ENCODE measurements at places on chromosomes 7 and 10.
A peak's percentile ranks its signal among the peaks of the same experiment; 100 is the strongest.

DNA sequence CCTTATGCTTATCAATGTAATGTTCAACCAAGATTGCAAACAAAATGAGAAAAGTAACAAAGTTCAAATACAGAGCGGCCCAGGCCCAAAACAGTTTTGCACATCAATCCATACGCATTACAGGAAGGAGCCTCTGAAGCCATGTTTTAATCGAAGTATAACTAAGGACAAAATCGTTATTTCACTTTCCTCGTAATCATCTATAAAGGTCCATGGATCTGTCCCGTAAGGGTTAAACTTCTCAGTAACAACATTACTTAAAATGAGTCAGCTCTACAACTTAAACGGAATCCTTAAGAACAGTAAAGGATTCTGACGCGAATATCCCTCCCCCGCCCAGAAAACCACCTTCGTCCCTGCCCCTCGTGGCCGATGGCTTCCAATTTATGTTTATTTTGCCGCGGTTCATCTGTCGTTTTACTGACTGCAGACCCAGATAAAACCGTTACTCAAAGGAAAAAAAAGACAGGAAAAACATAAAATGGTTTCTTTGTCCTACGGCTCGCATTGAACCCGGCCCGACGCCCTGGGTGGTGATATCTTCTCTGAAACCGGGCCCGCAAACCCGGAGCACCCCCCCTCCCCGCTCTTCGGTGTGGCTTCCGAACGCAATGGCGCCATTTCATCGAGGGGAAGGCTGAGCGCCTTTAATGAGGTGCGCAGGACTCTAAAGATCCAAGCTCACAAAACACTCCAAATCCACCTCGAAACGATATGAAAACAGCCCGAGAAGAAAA lies 1.1 kb downstream of the HNRNPA2B1 start:
- DNase-seq = peak; percentile 69

GRCh38 chr10:132057191-132057681 lies 8.5 kb upstream of the JAKMIP3 start:
- DNase-seq = no peak

GRCh38 chr10:68137171-68137570 lies 27.9 kb downstream of the MYPN start:
- no peak for DNase-seq

DNA sequence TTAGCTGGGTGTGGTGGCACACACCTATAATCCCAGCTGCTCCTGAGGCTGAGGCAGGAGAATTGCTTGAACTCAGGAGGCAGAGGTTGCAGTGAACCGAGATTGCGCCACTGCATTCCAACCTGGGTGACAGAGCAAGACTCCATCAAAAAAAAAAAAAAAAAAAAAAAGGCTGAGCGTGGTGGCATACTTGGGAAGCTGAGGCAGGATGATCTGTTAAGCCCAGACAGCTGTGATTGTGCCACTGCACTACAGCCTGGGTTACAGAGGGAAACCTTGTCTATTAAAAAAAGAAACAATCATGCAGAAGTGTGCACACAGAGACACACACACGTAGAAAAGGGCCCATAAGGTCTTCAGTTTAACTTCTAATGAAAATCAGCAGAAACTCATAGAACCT lies 150.6 kb downstream of the TPST1 start:
- no peak for DNase-seq

DNA sequence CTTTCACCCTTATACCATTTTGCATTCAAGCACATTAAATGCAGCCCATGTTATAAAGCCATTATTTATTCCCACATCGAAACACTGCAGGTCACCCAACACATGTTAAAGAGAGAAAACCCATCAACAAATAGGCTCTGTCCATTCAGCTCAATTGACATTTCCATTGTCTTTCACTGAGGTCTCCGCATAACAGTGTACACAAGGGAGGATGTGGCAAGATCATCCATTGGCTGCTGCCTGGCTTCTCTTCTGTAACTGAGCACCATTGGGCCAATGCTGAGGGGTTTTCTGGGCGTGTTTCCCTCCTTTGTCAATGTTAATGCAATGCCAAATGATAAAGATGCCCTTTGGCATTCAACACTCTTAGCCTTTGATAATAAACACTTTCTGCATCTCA lies 278.1 kb upstream of the SP4 start:
- no peak for DNase-seq

DNA sequence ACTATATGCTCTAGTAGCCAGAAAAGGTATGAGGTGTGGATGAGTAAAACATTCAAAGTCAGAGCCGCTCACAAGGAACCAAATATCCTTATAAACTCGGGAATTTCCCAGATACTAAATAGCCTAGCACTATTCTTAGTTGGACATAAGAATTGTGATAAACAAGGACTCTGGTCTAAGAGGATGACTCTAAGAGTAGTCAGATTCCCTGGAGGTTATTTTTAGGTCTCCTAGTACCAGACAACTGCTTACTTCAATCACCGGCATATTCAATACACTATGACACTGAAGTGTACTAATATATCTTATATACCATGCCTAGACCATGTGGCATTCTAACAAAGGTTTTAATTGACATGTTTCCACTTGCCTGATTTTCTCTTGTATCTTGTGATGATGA lies 56.5 kb downstream of the LMBR1 start:
- DNase-seq = no peak

DNA sequence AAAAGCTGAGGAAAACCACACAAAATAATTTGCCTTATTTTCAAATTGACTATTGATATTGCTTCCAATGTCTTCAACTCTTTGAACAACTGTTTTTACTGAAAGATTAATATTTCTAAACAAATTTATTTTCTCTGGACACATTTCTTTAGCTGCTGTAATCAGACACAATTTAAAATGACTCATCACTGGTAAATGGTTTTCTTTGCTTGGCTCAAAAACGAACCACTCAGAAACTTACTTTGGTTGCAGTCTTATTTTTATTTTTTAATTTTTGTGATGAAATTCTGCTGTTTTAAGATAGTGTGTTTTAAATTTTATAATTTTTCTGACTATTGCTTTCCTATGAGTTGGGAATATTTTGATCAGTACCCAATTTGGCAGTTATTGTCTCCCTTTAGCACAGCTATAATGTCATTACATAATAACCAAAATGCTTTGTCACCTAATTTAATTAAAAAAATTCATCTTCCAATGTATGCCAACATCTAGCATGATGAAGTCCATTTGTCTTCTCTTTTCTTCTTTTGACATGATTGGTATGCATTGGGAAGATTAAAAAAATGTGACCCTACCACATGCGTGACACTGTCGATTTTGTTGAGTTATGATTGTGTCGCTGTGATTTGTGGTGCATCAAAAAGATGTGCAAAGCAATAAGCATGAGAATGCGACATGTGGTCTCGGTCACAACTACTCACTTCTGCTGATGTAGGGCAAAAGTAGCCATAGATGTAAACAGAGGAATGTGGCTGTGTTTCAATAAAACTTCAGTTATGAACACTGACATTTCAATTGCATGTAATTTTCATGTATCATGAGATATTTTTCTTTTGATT lies 222.3 kb downstream of the SUGCT start:
- DNase-seq = no peak

DNA sequence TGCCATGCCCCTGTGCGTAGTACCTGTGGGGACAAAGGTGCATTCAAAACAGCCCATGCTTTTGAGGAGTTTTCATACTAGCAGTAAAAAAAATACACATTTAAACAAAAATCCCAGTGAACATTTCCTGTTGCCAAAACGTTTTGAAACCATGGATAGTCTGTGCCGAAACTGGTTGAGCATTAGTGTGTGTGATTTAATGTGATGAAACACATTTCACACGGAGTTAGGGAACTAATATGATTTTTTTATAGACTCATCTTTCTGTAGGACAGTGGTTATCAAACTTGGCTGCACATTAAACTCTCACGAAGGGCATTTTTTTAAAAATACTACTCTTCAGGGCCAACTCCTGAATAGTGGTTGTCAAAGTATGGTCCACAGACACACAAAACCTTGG lies 111.8 kb upstream of the CREB5 start:
- DNase-seq = no peak

- DNase-seq = no peak
Observed at GRCh38 chr10:122161795-122162194, 109.3 kb upstream of the BTBD16 start.
